ENCODE measurements at places on chromosomes 11 and 22.

DNA sequence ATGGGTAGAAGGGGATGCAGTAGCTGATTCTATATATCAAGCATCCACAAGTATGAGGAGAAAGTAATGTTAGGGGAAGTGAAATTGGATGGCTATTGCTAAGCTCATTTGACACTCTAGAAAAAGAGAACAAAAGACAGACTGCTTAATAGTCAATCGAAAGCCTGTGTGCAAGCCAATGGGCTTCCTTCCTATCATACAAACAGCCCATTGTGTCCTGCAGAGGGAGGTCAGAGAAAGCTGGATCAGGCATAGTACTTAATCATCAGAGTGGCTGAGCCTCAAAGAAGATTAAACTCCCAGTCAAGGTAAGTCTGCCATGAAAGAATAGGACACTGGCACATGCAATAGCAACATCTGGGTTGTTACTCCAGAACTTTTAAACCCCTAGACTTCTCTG, 50.9 kb upstream of the PGR start:
- no peak for DNase-seq

- DNase-seq = no peak
Measured at GRCh38 chr11:34175284-34176019, 70.0 kb downstream of the NAT10 start.

DNA sequence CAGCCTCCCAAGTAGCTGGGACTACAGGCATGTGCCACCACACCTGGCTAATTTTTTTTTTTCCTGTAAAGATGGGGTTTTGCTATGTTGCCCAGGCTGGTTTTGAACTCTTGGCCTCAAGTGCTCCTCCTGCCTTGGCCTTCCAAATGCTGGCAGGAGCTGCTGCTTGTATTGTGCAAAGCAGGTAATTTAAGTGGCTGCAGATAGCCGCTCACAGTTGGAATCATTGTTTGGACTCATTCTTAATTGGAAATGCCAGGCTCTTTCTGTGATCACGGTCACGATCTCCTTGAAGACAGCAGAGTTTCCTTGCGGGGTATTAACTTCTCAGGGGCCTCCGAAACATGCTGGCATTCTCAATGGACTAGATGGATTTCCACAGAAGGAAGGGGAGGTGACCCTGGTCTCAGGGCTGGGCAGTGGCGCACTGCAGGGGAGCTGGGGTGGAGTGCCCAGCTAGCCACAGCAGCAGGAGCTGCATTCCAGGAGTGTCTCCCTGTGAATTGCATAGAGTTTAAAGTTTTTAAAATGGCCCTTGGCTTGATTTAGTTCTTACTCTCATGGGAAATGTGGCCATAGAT, 136.1 kb downstream of the MORC2 start:
- no peak for DNase-seq

DNA sequence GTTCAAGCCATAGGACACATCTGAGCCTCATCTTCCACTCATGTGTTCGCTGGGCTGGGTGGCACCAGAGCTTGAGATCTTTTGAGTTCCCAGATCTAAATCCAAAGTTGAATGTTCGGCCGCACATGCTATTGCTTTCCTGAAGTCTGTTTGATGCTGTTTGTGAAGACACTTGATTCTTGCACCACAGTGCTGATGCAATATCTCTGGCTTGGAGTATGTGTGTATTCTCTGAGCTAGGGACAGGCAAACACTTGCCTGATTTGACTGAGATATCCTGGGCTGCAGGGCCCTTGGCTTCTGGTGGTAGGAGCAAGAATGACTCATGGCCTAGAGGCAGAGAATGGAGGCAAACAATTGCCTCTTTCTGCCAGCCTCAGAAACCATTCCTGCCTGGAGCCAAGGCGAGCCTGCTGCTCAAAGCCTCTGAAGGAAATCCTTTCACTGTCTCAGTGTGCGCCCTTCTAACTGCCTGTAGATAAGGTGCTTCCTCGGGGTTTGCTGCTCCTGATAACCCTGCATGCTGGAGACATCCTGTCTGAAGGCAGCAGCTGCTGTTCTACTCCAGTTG, 73.0 kb downstream of the CYB5R2 start:
- no peak for DNase-seq

DNA sequence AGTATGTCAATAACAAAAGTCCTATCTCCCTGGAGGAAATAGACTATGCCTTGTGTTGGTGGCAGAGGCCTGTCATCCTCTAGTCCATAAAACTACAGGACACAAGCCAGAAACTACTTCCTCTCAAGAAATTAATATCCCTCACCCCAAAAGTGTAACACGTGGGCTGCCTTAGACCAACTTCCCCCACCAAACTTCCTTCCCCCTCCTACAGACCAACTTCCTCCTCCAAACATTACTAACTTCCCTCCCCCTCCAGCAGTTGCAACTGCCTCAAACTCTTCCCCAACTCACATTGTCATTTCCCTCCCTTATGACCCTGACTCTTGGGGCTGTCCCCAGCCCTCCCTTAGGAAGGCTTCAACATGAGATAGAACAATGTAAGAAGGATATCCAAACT, 6.3 kb downstream of the OR52K2 start:
- no peak for DNase-seq

All from stimulated activated CD4-positive, alpha-beta T cell treated with anti-CD3 and anti-CD28 coated beads, Interleukin-4, amount 100 ng/mL, for 24 hours (primary cell).